ENCODE measurements at places on chromosomes 7 and 10.

DNA sequence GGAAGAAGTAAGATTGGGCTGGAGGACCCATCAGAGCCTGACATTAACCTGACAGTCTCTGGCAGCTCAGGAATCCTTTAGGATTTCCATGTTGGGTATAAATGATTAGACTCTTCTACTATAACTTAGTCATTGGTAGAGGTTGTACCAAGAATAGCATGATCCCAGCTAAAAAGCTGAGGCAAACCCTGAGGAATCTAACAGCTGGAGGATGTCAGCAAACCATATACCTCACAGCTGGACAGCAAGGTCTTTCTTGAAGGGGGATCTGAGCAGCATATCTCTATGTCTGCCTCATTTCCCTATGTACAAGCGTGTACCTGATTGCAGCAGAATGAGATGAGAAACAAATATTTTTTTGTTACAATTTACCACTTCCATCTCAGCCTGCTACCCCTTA, 103.2 kb downstream of the NPSR1 start:
- DNase-seq = no peak

- DNase-seq = peak; percentile 56
Measured at GRCh38 chr10:95841661-95842498, 65.9 kb upstream of the CC2D2B start.

DNA sequence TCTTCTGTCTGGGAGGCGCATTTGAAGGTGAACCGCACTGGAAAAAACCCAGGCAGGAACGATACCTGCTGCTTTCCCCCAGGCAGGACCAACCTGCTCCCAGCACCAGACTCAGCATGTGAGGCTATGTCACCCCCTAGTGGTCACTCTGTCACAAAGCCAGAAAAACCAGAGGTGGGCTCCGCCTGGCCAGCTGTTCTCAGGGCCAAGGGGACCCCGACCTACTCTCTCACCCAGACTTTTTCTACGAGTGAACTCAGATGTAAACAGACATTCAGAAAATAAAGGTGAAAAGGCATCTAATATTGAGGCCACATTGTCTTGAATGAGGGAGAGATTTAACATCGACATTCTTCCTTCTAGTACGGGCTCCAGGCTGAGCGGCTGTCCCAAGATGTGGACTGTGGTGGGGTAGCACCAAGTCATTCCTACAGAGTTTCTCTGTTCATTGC, 117.3 kb downstream of the PRKAG2 start:
- DNase-seq = peak; percentile 74

DNA sequence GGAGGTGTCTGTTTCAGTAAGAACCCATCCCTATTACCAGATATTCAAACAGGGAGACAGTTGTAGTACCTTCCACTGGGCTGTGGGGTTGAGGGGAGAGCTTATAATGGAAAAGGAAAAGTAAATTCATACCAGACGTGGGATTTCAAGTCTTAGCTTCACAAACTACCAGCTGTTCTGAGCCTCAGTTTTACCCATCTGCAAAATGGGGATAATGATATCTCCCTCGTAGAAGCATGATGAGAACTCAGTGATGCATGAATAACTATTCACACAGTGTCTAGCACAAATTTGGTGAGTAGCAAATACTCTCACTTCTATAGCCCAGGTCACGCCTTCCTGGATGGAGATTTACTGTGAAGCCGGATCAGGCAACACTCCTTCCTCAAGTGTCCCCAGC, 29.1 kb upstream of the IKZF1 start:
- no peak for DNase-seq

- no peak for DNase-seq
Measured at GRCh38 chr10:19826712-19827111, 10.5 kb downstream of the PLXDC2 start.
